ENCODE measurements at places on chromosomes 7 and 10.

- DNase-seq: no peak
Measured at GRCh38 chr7:98472521-98472954, 71.6 kb upstream of the BAIAP2L1 start.

- no peak for DNase-seq
Measured at GRCh38 chr10:101818872-101819633, 809 bp upstream of the OGA start.

- no peak for DNase-seq
Measured at GRCh38 chr10:62072901-62073300, 171.4 kb downstream of the ARID5B start.

DNA sequence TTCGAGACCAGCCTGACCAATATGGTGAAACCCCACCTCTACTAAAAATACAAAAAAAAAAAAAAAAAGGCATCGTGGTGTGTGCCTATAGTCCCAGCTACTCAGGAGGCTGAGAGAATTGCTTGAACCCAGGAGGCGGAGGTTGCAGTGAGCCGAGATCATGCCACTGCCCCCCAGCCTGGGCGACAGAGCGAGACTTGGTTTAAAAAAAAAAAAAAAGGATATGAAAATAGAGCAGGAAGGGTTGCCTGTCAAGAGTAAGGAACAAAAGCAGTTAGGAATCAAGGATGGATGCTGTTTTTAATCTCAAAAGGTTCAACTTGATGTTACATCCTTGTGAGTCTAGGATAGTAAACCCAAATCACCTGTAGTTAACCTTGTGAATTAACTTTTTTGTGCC, 11.8 kb upstream of the ASCC1 start:
- DNase-seq: no peak

DNA sequence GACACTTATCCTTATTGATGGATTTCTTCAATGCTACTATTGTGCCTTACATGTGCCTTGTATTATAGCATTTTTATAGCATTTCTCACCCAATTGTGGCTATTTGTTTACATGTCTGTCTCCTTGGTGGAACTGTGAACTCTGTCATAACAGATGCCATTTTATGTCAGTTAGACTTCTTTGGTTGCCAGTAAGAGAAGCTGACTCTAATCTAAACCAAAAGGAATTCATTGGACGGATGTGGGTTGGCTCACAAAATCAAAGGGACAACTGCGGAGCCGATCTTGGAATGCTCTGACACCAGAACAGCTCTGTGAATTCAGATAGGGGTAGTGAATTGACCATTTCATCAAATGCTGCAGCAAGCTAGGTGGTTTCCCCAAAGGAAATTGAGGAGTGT, 15.0 kb downstream of the GARIN1A start:
- no peak for DNase-seq

DNA sequence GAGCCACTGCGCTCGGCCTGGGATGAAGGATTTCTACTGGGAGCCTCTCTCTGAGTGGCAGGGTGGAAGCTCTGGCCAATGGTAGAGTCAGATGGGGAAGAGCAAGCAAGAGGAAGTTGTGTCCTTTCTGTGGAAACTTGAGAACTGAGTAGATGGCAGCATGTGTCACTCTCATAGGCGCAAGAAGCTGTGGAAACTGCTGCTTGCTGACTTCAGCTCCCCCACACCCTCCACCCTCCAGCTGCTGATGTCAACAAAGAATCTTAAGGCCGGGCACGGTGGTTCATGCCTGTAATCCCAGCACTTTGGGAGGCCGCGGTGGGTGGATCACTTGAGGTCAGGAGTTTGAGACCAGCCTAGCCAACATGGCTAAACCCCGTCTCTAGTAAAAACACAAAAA, 39.8 kb upstream of the SRGN start:
- no peak for DNase-seq

DNA sequence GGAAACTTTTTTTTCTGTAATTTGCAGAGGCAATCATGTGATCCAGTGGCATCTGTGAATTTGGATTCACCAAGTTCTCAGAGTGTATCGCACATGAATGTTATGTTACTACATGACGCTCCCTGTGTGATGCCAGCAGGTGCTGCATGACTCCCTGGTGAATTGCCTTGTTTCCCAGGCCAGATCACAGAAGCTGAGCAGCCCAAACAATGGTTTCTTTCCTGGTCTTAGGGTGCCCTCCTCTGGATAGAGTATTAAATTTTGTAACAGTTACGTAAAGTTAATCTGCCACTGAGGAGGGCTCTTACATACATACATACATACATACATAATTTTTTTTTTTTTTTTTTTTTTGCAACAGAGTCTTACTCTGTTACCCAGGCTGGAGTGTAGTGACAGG, 3.6 kb downstream of the ZSCAN21 start:
- no peak for DNase-seq

GRCh38 chr7:136868496-136869000, at the start of gene CHRM2:
CHRM2 (plus strand) TSS chr7:136868652; CDS start chr7:137014866, 146,214 bp downstream.
- DNase-seq: no peak

GRCh38 chr10:33612116-33612515, 277.6 kb upstream of the NRP1 start:
- DNase-seq: no peak

- DNase-seq: no peak
Measured at GRCh38 chr10:128664729-128665128, 538.5 kb upstream of the MKI67 start.

DNA sequence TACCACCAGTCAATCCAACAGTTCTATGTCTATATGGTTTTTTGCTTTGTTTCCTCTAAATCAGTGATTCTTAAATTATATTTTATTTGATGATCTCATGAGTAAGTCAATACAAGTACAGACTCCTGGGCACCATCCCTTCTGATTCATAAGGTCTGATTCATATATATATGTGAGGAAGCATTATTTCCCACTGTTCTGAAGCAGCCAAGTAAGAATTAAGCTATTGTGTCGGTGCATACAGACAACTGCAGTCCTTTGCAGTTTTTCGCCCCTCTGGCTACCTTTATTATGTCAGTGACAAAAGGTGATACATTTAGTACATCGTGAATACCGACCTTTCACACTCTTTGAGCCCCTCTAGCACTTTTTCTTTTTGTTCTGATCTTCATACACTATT, 1079.6 kb upstream of the C7orf33 start:
- no peak for DNase-seq

DNA sequence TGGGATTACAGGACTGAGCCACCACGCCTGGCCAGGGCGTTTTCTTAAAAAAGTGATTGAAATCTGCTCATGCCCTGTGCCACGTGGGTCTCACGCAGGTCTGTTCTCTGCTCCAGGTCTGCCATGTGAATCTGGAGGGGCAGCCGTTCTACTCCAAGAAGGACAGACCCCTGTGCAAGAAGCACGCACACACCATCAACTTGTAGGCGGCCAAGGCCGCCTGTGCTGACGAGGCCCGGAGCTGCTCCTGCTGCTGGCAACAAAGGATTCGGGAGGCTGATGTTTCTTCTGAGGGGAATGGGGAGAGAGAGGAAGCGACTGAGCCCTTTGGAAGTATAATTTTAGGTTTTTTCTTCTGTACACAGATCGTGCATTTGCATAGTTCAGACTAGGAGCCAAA, 23.6 kb upstream of the BMPR1A start:
- no peak for DNase-seq

DNA sequence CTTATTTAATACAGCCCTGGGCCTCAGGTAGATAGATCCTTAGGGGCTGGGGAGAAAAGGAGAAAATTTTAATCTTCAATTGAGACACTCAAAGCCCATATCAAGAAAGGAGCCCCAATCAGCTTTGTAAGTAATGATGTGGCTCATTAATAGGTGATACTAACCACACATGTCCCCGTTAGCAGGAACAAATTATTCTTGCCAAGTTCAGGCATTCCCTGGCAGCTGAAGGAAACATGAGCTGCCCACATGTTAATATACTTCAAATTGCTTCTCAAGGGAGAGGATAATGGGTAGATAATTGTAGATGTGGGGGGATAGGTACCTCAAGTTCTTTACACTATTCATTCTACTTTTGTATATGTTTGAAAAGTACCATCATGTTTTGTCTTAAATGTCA, 14.5 kb downstream of the IFIT5 start:
- no peak for DNase-seq
